ENCODE measurements at places on chromosomes 13 and 19.
A peak's percentile ranks its signal among the peaks of the same experiment; 100 is the strongest.

- no peak for DNase-seq
Measured at GRCh38 chr19:40313229-40313983, 28.3 kb upstream of the AKT2 start.

GRCh38 chr13:101309014-101309619 is 107.2 kb downstream of the NALCN start:
- no peak for DNase-seq

DNA sequence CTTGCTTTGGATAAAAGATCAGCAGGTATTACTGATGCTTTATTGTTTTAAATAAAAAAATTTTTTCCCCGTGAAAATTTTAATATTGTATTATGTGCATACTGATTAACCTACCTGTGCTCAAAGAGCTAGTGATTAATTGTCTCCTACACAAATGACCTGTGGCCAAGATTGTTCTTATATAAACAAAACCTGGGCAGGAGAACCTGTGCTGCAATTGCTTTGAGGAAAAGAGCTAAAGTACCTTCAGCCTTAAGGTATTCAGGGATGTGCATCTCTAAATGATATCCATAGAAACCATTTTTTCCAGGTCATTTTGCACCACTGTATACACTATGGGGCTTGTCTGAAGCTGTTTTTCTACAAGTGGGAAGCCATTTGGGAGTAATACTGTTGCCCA is 1.2 kb downstream of the FRY start:
- DNase-seq = no peak

GRCh38 chr19:12834976-12835757 is 788 bp upstream of the RTBDN start:
- DNase-seq = no peak

- no peak for DNase-seq
Measured at GRCh38 chr19:821231-821824, 427 bp downstream of the PLPPR3 start.

GRCh38 chr19:6056801-6057650 is 53.3 kb downstream of the RFX2 start:
- peak; percentile 92 for DNase-seq

DNA sequence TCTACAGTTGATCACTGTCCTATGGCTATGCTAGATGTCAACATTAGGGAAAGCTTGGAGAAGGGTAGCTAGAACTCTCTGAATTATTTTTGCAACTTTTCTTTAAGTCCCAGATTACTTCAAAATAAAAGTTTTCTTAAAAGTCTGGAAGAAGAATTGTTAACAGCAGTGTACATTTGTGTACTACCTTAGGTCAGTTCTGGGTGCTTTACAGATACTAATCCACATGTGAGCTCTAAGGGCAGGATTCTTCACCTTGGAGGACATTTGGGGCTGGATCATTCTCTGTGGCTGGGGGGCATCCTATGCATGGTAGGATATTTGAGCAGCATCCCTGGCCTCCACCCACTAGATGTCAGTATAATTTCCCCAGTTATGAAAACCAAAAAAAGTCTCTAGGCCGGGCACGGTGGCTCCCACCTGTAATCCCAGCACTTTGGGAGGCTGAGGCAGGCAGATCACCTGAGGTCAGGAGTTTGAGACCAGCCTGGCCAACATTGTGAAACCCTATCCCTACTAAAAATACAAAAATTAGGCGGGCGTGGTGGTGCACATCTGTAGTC is 2.8 kb downstream of the BRME1 start:
- DNase-seq = no peak

GRCh38 chr19:995051-995827 is 5.0 kb upstream of the GRIN3B start:
- no peak for DNase-seq

GRCh38 chr13:52047463-52047862 is 23.0 kb downstream of the UTP14C start:
- no peak for DNase-seq

DNA sequence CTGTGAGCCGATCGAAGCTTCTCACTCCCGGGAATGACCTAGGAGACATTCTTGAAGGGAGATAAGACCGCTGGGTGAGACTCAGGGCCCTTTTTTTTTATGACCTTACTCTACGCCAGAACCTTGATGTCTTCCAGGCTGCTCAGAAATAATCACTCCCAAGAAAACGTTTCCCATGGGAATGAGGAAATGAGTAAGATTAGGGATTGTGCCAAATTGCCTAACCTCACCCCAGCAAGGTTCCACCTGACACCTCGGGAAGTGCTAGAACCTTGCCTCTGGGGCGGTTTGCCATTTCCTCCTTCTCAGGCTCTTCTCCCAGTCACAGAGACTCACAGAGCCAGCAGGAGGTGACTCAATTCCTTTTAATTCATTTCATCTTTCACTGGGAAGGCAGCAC is 2.3 kb downstream of the SLC46A3 start:
- no peak for DNase-seq

- DNase-seq = no peak
Measured at GRCh38 chr19:13068085-13068846, 34.4 kb downstream of the LYL1 start.

Measured in tibial artery (tissue), 4 donors.